ENCODE measurements at places on chromosomes 2 and 18.

GRCh38 chr2:28633746-28634145, 117.9 kb upstream of the PPP1CB start:
- no peak for DNase-seq

- no peak for DNase-seq
These were observed 387.6 kb downstream of the FIGN start for GRCh38 chr2:163347982-163348856.

GRCh38 chr2:66494708-66495107, 59.8 kb downstream of the MEIS1 start:
- DNase-seq = no peak

DNA sequence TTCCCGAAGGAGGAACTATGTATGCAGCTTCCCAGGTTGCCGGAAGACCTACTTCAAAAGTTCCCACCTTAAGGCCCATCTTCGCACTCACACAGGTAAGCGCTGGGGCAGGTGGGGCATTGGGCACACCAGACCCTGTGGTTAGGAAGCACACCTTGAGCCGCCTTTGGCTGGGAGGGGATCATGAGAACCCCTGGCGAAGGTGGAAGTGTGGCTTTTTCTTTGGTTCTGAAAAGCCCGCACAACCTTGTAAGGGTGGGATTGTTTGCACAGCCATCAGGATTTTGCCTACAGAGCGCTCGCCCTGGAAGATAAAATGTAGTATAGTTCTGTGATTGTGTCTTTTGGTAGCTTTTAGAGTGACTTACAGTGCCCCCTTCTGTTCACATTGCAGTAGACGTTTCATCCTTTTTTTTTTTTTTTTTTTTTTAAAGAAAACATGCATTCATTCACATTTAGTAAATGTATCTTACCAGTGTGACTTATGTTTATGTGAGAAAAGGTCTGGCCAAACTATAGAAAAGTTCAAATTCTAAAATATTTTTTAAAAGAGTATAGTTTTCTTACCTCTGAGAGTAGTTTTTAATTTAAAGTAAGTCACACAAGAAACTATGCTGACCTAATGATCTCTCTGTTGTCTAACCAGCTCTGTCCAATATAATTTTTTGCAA, 5.3 kb downstream of the KLF11 start:
- peak; percentile 66 for DNase-seq

GRCh38 chr2:208153156-208153555, 7.2 kb upstream of the CRYGB start:
- DNase-seq = no peak

GRCh38 chr2:32264422-32265105, at the start of gene NLRC4:
Gene NLRC4, minus strand, starts transcription at chr2:32264886. Its CDS starts 8,111 bp downstream, at chr2:32256775.
- DNase-seq = peak; percentile 73

GRCh38 chr2:176385838-176386237, 116.6 kb downstream of the MTX2 start:
- DNase-seq = no peak

- no peak for DNase-seq
These were observed 24.2 kb downstream of the KCNK3 start for GRCh38 chr2:26716769-26717168.

DNA sequence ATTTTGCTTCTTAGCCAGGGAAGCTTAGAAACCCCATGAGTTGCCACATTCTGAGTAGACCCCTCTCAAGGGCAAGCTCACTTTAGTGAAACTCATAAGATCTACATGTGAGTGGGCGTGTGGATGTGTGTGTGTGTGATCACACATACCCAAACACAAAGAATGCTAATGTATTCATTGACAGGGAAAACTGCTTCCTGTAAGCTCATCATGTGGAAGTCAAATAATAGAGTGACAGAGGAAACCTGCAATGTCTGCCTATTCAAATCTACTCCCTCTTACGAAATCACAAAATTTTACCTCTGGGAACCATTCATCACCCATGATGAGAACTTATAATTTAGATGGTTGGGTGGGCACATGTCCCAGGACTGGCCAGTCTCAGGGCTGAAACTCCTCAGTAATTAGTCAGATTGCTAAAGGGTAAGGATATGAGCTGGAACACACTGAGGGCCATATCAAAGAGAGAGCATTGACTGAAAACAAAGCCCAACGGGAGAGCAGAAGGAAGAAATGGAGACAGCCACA, 94.5 kb upstream of the CCDC150 start:
- no peak for DNase-seq

GRCh38 chr2:144505245-144505831, 14.6 kb downstream of the ZEB2 start:
- no peak for DNase-seq

- no peak for DNase-seq
These were observed 75.0 kb upstream of the SLC1A4 start for GRCh38 chr2:64914247-64914646.

DNA sequence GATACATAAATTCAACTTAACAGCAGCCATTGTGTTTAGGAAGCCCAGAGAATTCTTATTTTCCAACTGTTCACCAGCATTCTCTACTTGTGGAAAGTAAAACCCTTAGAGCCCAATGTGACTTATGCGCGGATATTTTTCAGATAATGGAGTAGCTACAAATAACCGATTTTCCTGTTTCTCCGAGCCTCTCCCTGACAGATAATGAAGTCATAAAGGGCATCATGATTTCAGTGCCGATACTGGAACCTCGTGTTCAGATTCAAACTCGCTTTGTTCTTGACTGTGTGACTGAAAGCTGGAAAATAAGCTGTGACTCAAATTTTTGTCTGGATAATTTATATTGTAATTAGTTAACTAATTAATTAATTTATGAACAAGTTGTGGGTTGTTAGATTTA, 228.2 kb downstream of the VAPA start:
- no peak for DNase-seq

- DNase-seq = no peak
These were observed 45.1 kb upstream of the CD226 start for GRCh38 chr18:69992776-69993175.

DNA sequence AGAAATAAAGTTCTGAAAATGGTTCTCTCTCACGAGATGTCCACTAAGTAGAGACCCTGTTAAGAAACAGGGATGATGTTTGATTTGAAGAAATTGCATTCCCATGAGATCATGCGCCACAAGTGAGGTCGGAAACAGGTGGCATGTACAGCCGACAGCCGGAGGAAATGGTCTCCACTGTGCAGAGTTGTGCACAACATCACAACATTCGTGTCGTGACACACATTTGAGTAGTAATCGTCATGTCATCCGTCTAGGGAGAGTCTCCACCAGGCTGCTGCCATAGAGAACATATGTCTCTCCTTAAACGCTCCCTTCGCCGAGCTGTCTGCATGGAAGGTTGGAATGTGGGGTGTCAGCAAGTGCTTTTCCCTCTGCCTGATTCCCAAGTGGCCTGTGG, 84.7 kb downstream of the ASAP2 start:
- no peak for DNase-seq

GRCh38 chr2:111975053-111975552, 76.7 kb downstream of the MERTK start:
- DNase-seq = no peak
